ENCODE measurements at places on chromosomes 1 and 21.
A peak's percentile ranks its signal among the peaks of the same experiment; 100 is the strongest.

DNA sequence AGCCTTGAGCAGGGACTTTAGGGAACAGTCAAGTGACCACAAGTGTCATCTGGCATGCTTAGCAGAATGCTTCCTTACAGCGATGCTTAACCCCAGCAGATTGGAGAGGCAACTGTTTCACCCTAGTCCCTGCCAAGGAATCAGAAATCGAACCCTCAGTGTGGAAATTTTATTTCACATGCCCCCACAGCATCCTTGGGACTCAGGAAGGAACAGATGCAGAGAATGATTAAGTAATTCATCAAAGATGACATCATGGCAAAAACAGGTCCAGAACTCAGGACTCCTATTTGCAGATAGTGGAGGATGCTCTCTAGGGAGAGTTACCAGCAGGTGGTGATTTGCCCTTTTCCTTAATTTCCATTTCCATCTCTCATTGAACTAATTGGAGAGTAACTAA is 333.0 kb upstream of the KAZN start:
- DNase-seq: no peak

DNA sequence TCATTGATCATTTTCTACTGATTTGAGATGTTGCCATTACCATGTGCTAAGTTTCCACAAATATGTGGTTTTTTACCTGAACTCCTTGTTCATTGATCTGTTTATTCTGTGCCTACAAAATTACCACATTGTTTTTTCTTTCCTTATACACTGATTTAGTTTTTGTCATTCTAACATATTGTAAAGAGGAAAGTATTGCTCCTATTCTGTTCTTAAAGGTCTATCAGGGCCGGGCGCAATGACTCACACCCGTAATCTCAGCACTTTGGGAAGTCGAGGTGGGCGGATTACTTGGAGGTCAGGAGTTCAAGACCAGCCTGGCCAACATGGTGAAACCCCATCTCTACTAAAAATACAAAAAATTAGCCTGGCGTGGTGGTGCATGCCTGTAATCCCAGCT is 75.1 kb downstream of the CAMTA1 start:
- no peak for DNase-seq

GRCh38 chr1:167474191-167474641 is 44.1 kb downstream of the CD247 start:
- no peak for DNase-seq

GRCh38 chr21:33836408-33836807 is 79.2 kb downstream of the ATP5PO start:
- DNase-seq: peak; percentile 66

- peak; percentile 50 for DNase-seq
These were observed at the start of gene TGFBR3 for GRCh38 chr1:91885716-91886506. Gene TGFBR3 (minus strand): TSS chr1:91886151. CDS start chr1:91861531, 24,620 bp downstream.

Data from ascending aorta (tissue), 2 donors.